ENCODE measurements at places on chromosomes 13 and 19. TPM values are rescaled to one million over a fixed set of nuclear protein-coding genes. Genes with fewer than 3 reads are reported as not detected.
A peak's percentile ranks its signal among the peaks of the same experiment; 100 is the strongest.

Gene GPR183
- 0.28 TPM for total RNA-seq

Gene SGCG
- under 0.01 TPM for total RNA-seq

- peaks cover 68% of the 10 kb centered on the region for H3K36me3 ChIP-seq
- H3K27me3 ChIP-seq, result no peaks in the 10 kb centered on the region
- DNase-seq, result no peak
Measured at GRCh38 chr19:49830766-49831165, 12.7 kb downstream of the MED25 start.

- no peaks in the 10 kb centered on the region for H3K27me3 ChIP-seq
- H3K4me1 ChIP-seq, result peaks cover 7% of the 10 kb centered on the region
- DNase-seq, result no peak
- no peaks in the 10 kb centered on the region for H3K36me3 ChIP-seq
- H3K27ac ChIP-seq, result no peak overlapping the region
Measured at GRCh38 chr13:23081901-23082300, 98.9 kb upstream of the SGCG start.

DNA sequence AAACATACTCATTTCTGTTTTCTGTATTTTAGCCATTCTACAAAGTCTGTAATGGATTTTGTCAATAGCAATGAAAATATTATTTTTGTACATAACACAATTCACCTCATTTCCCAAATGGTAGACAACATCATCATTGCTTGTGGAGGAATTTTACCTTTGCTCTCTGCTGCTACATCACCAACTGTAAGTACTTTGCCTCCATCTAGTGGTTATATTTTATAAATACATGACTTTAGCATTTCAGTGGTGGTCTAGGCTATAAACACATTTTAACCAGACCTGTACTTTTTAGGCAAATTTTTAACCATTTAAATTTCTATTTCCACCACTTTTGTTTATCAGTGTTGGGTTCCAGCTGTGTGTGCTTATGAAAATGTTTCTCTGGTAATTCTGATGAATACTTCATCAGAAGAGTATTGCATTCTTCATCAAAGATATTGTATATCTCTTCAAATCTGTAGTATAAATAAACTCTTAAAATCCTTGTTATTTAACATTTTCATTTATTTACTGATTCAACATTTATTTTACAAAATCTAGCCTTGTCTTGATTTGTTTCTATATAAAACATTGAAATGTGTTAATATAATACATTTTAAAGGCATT, 222.4 kb downstream of the NBEA start:
- H3K27ac ChIP-seq, result no peak overlapping the region
- H3K4me3 ChIP-seq, result no peak overlapping the region
- H3K36me3 ChIP-seq, result no peaks in the 10 kb centered on the region
- peak; percentile 27 for DNase-seq
- H3K27me3 ChIP-seq, result no peaks in the 10 kb centered on the region

- no peak for DNase-seq
- peaks cover 14% of the 10 kb centered on the region for H3K4me1 ChIP-seq
- no peaks in the 10 kb centered on the region for H3K27me3 ChIP-seq
Measured at GRCh38 chr13:46565808-46566750, 13.1 kb downstream of the LRCH1 start.

DNA sequence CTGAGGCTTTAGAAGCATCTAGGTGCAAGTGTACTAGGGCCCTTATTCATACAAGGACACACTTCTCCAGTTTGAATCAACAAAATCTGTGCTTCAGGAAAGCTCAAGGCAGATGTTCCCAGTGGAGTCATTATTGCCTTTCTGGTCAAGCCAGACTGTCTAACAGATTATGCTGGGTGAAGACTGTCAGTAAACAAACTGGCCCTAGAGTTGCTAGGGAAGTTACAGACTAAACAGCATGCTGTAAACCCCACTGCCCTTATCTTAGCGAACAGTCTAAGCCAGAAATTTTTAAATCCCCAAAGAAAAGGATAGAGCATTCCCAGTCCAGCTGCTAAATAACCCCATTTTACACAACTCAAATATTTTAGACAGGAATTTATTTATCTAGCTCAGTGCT, 1701.3 kb upstream of the PRR20A start:
- H3K36me3 ChIP-seq, result no peaks in the 10 kb centered on the region
- H3K4me1 ChIP-seq, result no peaks in the 10 kb centered on the region
- H3K27me3 ChIP-seq, result no peaks in the 10 kb centered on the region

- no peaks in the 10 kb centered on the region for H3K36me3 ChIP-seq
- no peak for DNase-seq
- no peak overlapping the region for H3K27ac ChIP-seq
- peaks cover 32% of the 10 kb centered on the region for H3K27me3 ChIP-seq
Measured at GRCh38 chr19:55070466-55071128, 5.1 kb upstream of the EPS8L1 start.

GRCh38 chr13:30863796-30864195, 42.3 kb upstream of the MEDAG start:
- peaks cover 40% of the 10 kb centered on the region for H3K4me1 ChIP-seq
- H3K27ac ChIP-seq, result peak overlapping the region; percentile 94
- H3K36me3 ChIP-seq, result no peaks in the 10 kb centered on the region
- H3K4me3 ChIP-seq, result no peak overlapping the region

All from IMR-90 (cell line).